ENCODE measurements at places on chromosomes 2 and 18.

- peak; percentile 58 for DNase-seq
Observed at GRCh38 chr2:239251971-239252370, 148.8 kb downstream of the HDAC4 start.

- no peak for DNase-seq
Observed at GRCh38 chr18:48274301-48274700, 134.9 kb downstream of the ZBTB7C start.

- DNase-seq = no peak
Observed at GRCh38 chr2:225310745-225311144, 88.8 kb upstream of the NYAP2 start.

DNA sequence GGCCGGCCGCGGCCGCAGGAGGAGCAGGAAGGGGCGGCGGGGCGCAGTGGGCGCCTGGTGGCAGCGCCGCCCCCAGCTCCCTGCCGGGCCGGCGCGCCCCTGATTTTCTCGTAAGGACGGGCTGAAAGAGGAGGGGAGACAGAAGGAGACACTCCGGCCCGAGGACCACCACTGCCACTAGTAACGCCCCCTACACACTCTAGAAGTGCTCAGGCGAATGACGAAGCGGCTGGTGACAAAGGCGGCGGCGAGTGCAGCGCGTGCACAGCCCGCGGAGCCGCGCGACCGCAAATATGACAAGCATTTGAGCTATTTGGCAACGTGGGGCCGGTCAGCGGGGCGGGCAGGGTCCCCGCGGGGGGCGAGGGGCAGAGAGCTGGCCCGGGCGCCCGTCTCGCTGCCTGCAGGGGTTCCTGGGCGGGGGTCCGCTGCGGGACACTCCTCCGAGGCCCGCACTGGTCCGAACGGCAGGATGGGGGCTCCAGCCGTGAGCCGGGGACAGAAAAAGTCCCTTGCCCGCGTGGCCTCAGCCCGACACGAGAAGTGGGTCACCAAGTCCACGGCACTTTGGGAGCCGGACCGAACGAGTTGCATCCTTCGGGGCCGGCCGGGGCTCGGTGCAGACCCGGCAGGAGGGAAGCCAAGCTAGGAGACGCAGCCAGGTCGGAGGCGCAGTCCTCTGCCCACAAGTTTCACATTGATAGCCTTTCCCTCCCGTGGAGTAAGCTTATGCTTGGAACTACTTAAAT is 524 bp upstream of the SERTAD2 start:
- peak; percentile 90 for DNase-seq

GRCh38 chr18:45957100-45957499 is 10.0 kb downstream of the EPG5 start:
- DNase-seq = no peak

DNA sequence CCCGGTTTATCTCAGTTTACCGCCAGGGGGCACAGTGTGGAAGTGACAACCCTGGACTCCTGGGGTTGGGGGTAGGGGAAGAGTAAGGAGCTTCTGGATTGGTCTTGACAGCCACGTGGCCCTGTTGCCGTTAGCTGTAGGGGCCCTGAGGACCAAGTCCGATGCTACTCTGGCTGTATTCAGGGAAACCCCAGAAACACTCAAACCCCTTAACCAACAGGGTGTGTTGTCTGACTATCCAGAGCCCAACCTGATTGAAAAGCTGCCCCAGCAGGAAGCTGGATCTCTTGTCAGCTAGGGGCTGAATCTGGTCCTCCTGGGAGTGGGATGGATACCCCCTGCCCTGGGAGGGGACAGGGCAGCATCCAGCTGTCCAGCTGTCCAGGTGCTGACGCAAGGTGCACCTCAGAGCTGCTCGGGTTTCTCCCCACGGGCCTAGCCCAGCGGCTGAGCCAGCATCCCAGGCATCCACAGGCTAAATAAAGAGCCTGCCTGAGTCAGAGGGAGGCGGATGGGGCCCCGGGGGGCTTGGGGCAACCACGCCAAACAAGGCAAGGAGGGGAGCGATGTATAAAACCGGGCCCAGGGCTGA is 3.1 kb upstream of the GMPPA start:
- DNase-seq = no peak

DNA sequence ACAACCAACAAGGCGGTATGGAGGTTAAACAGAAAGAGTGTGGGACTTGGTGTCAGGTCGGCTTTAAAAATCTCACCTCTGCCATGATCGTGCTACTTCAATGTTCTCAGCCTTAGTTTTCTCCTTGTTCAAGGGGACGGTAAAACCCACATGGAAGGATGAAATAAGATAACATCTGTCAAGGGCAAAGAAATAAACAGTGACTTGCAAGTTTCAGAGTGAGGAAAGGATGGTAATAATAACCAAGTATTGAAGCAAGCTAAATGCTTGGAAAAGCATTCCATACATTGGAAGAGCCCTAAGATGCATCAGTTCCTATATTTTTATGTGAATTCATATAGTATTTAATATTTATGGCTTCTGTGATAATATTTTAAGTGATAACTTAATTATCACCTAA is 29.8 kb upstream of the LMAN1 start:
- DNase-seq = no peak

DNA sequence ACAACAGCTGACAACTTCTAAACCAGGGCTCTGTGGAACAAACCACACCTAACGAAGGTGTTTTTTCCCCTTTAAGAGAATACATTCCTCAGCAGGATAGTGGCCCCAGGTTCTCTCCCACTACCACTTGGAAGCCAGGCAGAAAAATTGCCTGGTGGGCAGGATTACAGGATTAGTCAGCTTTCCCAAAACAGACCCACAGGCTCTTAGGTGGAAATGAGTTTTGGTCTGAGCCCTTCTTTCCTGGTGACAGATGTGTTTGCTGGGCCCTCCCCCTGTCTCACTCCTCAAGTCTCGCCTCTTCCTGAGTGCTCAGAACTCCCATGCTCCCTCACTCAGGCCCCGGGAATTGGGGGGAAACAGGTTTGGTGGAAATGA is 139.4 kb upstream of the HAAO start:
- DNase-seq = no peak

Measured in left forelimb (tissue), 1 donor.